ENCODE measurements at places on chromosomes 6 and 20. TPM values are rescaled to one million over a fixed set of nuclear protein-coding genes. Genes with fewer than 3 reads are reported as not detected.

Gene TRAM2
- 57.1 TPM for polyA plus RNA-seq

Gene SNX9
- 39.9 TPM for polyA plus RNA-seq

Gene RIMS4
- 0.37 TPM for polyA plus RNA-seq

Gene FAM184A
- 6.9 TPM for polyA plus RNA-seq

GRCh38 chr20:58740356-58741308 is 48.0 kb downstream of the NPEPL1 start:
- no peak for DNase-seq

- no peak for DNase-seq
Measured at GRCh38 chr6:34535199-34535598, 20.9 kb downstream of the SPDEF start.

- DNase-seq = no peak
Measured at GRCh38 chr20:18225632-18226031, 62.7 kb upstream of the ZNF133 start.

- no peak for DNase-seq
Measured at GRCh38 chr20:61055180-61056010, 196.7 kb upstream of the CDH4 start.

DNA sequence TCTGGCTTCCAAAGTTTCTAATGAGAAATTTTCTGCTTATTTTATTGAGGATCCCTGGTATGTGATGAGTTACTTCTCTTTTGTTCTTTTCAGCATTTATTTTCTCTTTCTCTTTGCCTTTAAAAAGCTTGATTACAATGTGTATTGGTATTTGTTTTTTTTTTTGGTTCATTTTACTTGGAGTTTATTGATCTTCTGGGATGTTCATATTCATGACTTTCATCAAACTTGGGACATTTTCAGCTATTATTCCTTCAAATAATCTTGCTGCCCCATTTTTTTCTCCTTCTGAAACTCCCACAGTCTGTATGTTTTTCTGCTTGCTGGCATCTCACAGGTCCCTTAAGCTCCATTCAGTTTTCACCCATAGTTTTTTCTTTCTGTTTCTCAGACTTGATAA is 102.4 kb downstream of the PRDM13 start:
- DNase-seq = no peak

GRCh38 chr6:30480536-30481156 is 8.7 kb upstream of the HLA-E start:
- no peak for DNase-seq

DNA sequence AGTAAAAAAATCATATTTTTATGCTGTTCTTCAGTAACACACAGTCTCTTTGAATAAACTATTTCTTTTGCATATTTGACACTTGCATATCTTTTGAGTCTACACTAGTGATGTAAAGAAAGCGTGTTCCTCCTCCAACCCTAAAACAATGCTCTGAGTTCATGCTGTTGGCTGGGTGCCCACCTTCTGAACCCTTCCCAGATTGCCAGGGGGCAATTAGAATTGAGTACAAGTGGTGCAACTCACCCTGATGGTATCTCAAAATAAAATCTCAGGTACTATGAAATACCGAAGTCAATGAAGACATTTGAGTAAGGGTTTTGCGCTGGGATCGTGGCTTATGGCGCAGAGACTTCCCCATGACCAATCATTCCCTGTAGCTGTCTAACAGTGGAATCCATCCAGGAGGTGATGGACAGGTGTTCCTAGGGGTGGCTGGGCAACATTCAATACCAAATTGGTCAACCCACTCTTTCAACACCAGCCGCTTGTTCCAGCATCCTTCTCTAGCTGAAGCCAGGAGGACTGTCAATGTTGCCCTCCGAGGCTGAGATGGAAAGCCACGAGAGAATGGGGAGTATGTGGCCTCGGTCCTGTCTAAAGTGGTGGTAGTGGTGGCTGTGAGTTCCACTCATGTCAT is 94.4 kb upstream of the ZNFX1 start:
- DNase-seq = no peak

- DNase-seq = no peak
Measured at GRCh38 chr6:128507337-128508310, 12.8 kb downstream of the PTPRK start.

GRCh38 chr20:1280195-1281102 is 14.4 kb downstream of the SNPH start:
- DNase-seq = no peak

DNA sequence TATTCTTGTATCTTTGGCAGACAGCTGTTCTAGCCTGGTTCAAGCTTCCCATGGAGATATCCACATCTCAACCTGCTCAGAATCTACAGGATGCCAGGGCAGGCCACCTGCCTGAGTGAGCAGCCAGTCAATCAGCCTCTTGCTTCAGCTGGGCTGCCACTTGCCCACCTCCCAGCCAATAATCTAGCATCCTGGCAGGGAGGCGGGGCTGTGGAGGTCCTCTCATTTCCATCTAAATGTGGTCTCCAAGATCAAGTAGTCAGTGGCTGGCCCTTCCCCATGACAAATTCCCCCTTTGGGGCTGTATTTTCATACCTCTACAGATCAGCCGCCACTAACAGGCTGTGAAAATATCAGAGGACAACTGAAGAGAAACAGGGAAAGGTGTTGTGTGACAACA is 33.0 kb upstream of the SPDEF start:
- no peak for DNase-seq

DNA sequence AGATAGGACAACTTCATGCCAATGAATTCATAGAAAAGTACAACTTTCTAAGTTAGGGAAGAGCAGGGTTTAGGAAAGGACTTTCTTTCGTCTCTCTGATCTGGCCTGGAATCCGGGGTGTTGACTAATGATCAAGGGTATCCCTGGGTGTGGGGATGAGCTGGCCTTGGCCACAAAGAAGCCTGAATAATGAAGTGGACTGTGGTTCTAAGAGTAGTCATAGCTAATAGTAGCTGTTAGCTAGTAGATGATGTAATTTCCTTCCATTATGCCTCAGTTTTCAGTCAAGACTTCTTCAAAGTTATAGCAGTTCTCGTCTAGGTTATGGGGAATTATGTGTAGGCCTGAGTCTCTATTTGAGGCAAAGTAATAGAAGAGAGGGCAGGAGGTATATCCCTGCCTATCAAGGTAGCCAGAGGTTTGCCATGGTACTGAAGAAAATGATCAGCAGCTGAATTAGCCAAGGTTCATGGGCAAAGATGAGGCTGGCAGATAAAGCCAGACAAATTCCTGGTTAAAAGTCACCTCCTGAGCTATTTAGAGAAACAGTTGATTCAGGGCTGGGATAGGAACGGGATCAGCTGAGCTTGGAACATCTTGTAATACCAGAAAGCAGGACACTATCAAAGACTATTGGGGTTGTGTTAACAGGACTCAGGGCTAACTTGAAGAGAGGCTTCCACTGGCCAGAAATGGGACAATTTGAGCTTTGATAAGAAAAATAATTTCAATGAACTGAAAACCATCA is 18.7 kb upstream of the TRPC4AP start:
- no peak for DNase-seq

GRCh38 chr6:153106021-153106420 is 25.1 kb downstream of the RGS17 start:
- DNase-seq = no peak

DNA sequence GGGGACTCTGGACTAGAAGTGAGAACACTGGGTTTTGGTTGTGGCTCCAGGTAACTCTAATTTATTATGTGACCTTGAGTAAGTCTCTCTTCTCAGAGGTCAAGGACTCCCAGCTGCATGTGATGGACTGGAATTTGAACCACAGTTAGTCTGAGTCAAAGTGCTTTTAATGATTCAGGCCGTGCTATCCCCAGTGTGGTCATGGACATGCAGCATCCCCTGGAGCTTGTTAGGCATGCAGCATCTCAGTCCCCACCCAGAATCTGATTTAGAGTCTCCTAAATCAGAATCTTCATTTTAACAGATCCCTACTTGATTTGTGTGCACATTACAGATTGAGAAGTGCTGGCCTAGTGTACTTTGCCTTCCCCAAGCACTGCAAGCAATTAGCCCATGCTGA is 74.2 kb downstream of the TOX2 start:
- no peak for DNase-seq

- DNase-seq = no peak
Measured at GRCh38 chr6:140980265-140980887, 1152.3 kb upstream of the GJE1 start.

All from renal pelvis (tissue), 12 donors.